Hair follicle dermal papilla cell (primary cell): ENCODE measurements at places on chromosomes 11 and 22. TPM values are rescaled to one million over a fixed set of nuclear protein-coding genes. Genes with fewer than 3 reads are reported as not detected.

The SERHL2 gene
- total RNA-seq, result 3.6 and 6.4 TPM in 2 replicates

The GALNT18 gene
- total RNA-seq, result 0.49 and 1.3 TPM in 2 replicates

The BCR gene
- total RNA-seq, result 26.7 and 32.3 TPM in 2 replicates

The SYTL2 gene
- total RNA-seq, result 77.7 and 106 TPM in 2 replicates

The MAFF gene
- total RNA-seq, result 17.2 and 23.9 TPM in 2 replicates

The BTG4 gene
- 0.24 and 0.32 TPM in 2 replicates for total RNA-seq

The A4GALT gene
- total RNA-seq, result 7.5 and 12.8 TPM in 2 replicates

The SLC17A6 gene
- total RNA-seq, result not detected in 2 replicates

The LARGE2 gene
- total RNA-seq, result 0.16 TPM in 1 of 2 replicates, not detected in the other

The ANKRD49 gene
- 11.8 and 14.3 TPM in 2 replicates for total RNA-seq

The MN1 gene
- total RNA-seq, result 6.2 and 12.5 TPM in 2 replicates

The MMP7 gene
- not detected in 2 replicates for total RNA-seq

The PGA5 gene
- 0.16 and 0.61 TPM in 2 replicates for total RNA-seq

The BARX2 gene
- not detected in 2 replicates for total RNA-seq

The MYOD1 gene
- total RNA-seq, result not detected in 2 replicates

The KCNA4 gene
- under 0.01 and 0.65 TPM in 2 replicates for total RNA-seq

The ZC3H12C gene
- 11.2 and 12.5 TPM in 2 replicates for total RNA-seq

The OR8J3 gene
- not detected in 2 replicates for total RNA-seq

The OR52I2 gene
- total RNA-seq, result not detected in 2 replicates

The CHADL gene
- total RNA-seq, result 1.1 and 1.7 TPM in 2 replicates

The ISX gene
- not detected in 2 replicates for total RNA-seq

The PNPLA5 gene
- total RNA-seq, result not detected in 2 replicates

The RFPL2 gene
- total RNA-seq, result not detected in 2 replicates

The PGR gene
- total RNA-seq, result 3.2 and 3.6 TPM in 2 replicates

The TSPAN32 gene
- total RNA-seq, result 2.1 and 2.9 TPM in 2 replicates

The MS4A12 gene
- total RNA-seq, result not detected in 2 replicates

The EHBP1L1 gene
- total RNA-seq, result 55.9 and 64.3 TPM in 2 replicates

The SOX10 gene
- not detected in 2 replicates for total RNA-seq

The GLYAT gene
- total RNA-seq, result not detected in 2 replicates

The DSCAML1 gene
- not detected in 2 replicates for total RNA-seq

The KRTAP5-8 gene
- not detected in 2 replicates for total RNA-seq

The MB gene
- not detected in 2 replicates for total RNA-seq

The LMO2 gene
- under 0.01 TPM in 1 of 2 replicates, not detected in the other for total RNA-seq

The LAMTOR1 gene
- 113 and 119 TPM in 2 replicates for total RNA-seq

The TRIM49 gene
- total RNA-seq, result not detected in 2 replicates

The OR51B5 gene
- 0.32 TPM in 1 of 2 replicates, not detected in the other for total RNA-seq

The SCARF2 gene
- total RNA-seq, result 38.5 and 40.1 TPM in 2 replicates

The EIF4ENIF1 gene
- 13.7 and 14.6 TPM in 2 replicates for total RNA-seq

The NXPE1 gene
- total RNA-seq, result not detected in 2 replicates

The RPS13 gene
- total RNA-seq, result 369 and 389 TPM in 2 replicates

The GRIA4 gene
- total RNA-seq, result 0.49 and 0.81 TPM in 2 replicates

The CADM1 gene
- total RNA-seq, result 9.0 and 26.1 TPM in 2 replicates

The IGSF9B gene
- total RNA-seq, result 0.49 TPM in 1 of 2 replicates, not detected in the other

The NEFH gene
- total RNA-seq, result 0.12 and 0.16 TPM in 2 replicates

The SMTNL1 gene
- not detected in 2 replicates for total RNA-seq

The DTX4 gene
- 2.6 and 4.4 TPM in 2 replicates for total RNA-seq
